Stimulated activated CD4-positive, alpha-beta T cell treated with anti-CD3 and anti-CD28 coated beads, Interleukin-1b, Interleukin-23, amount 100 ng/mL, for 1 hour (primary cell): ENCODE measurements at places on chromosomes 4 and X.

DNA sequence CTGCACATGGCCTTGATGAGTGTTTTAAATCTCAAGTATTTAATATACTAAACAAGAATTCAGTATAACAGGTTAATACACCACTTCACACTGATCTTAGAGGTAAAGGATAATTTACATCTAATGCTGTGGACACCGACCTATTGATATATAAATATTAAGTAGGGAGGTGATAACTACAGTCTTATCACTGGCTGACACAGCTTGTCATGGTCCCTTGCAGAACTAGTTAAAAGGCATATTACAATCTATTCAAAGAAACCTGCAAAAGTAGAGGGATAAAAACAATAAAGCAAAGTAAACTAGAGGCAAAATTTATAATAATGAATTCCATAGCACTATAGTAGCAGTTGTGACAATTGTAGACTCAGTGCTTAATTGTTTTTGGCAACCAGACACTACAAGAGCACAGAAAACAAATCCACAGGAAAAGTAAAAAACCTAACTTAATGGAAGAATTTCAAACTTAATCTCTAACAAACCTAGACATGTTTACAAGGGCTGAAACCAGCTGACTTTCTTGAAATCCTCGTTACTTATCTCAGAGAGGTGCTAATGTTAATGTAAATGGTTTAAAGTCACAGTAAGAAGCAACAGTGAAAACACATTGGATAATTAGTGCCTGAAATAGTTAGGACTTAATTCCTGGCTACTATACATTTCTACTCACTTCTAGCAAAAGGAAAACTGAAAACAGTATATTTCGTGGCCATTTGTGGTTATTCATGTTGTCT, 25.0 kb downstream of the MFAP3L start:
- no peak for DNase-seq

DNA sequence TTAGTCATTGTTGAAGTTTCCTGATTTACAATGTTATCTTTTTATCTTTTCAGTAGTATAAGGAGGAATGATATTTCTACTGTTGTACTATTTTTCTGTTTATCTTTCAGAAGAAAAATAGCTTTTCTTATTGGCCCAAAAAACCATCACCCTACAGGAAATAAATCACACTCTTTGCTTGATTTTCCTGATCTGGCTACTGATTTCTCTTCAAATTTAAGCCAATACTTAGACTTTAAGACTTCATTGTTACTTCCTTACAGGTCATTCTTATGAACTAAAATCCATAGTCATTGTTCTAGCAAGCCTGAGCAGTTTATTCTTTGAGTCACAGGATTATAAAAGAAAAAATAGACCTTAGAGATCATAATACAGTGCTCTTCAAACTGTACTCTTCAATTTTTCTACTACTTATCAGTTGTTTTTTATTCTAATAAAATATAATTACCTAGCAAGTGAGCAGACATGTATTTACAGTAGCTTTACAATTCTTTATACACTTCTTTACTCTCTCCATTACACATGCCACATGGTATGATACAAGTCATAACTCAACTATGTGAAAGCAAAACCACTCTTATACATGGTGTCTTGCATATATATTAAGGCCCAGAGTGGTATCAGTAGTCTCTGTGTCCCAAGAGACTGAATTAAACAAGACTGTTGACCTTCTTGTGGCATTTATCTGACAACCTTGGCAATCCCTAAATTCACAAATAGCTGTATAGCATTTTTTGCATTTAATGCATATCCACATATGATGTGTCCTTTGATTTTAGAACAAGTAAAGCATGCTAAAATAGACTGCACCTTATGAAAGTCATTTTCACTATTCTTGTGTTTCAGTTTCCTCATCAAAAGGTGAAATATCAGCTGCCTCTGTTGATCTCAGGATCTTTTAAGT, 47.9 kb downstream of the TET2 start:
- DNase-seq = no peak

DNA sequence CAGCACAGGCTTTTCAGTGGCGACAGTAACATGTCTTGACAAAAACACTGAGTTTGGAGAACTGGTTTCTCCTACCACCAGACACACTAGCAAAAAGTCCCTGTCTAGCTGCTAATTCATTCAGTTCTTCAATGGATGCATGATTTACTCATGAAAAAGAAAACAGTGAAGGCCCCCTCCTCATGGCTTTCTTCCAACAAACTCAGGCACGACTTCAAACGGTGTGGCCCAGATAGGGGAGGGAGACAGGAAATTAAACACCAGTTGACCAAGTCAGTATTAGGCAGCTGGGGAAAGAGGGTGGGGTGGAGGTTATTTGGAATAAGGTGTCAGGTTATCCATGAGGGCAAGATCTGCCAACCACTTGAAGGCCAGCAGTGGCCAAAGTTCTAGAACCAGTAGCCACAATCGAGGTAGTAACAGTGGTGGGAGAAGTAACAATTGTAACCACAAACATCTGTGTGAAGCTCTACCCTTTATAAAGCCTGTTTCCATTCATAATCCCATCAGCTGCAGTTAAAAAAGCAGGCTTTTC, 60.2 kb downstream of the SEPSECS start:
- no peak for DNase-seq

DNA sequence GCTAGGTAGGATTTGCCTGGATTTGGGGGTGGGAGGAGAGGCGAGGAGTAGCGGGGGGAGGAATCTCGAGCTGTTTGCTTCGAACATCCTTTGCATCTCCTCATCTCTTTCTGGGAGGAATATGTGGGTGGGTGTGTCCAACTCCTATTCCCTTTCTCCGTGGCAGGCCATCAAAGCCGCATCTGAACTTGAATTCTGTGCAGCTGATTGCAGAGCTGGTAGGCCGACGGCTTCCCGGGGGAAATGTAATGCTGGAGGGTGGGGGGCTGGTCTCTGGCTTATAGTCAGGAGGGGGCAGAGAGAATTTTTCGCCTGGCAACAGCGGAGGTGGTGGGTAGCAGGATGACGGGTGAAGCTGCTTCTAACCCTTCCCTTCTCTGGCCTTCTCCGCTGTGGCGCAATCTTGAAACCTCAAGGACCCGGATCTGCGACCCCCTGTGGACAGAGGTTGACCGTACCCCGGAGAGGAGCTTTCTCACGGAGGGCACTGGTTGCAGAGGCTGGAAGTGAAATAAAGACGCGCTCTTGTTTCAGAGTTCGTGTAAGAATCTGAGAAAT, 628 bp downstream of the ZCCHC12 start:
- no peak for DNase-seq
